HFF-Myc (cell line): ENCODE measurements at places on chromosomes 13 and 19.

- no peak for DNase-seq
Observed at GRCh38 chr19:39843919-39844793, 2.0 kb downstream of the FBL start.

GRCh38 chr19:49333811-49334288 is 1.4 kb upstream of the CD37 start:
- no peak for DNase-seq

DNA sequence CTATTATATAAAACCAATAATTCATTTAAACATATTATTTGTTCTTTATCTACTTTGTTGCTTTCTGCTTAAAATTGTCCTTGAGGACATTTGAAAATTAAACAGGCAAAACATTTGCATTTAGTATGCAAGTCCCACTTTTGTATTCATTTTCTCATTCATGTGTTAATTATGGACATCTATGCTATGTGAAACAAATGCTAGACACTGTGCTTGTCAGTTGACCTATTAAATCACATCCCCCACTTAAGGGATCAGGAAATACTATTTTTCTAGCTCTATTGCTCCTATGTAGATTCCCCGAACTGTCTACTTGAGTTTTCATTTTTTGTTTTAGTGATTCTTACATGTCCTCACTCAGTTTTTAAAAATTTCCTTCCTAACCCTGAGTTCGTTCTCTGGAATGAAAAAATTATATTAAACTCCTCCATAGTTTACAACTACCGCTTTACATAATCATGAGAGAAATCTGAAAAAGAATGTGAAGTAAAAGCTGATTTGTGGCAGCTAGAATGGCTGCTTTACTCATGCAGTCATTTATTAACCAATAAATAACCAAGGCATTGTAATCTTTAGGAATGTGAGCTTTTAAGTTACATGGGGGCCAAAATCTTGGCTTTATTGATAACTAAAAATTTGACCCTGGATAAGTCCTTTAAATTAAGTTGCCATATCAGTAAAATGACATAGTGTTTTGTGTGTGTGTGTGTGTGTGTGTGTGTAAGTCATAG is 188.5 kb downstream of the LIG4 start:
- DNase-seq = no peak

GRCh38 chr19:1453525-1454364 is 3.8 kb downstream of the APC2 start:
- no peak for DNase-seq

GRCh38 chr13:71578048-71578447 is 289.0 kb downstream of the DACH1 start:
- DNase-seq = no peak

DNA sequence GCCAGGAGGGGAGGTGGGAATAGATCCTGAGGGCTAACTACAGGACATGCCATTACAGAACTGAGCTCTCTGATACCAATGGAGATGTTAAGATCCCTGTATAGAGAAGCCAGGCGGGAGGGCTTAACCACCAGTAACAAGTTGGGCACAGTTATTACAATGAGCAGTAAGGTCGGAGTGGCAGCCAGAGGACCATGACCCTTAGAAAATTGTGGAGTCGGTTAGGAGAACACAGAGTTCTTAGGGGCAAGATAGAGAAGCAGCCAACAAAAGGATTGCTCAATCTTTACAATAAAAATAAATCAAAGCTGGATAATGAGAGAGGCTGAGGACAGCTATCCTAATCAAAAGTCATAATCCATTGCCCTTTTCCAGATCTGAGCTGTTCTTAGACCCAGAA is 10.4 kb downstream of the CPB2 start:
- no peak for DNase-seq

DNA sequence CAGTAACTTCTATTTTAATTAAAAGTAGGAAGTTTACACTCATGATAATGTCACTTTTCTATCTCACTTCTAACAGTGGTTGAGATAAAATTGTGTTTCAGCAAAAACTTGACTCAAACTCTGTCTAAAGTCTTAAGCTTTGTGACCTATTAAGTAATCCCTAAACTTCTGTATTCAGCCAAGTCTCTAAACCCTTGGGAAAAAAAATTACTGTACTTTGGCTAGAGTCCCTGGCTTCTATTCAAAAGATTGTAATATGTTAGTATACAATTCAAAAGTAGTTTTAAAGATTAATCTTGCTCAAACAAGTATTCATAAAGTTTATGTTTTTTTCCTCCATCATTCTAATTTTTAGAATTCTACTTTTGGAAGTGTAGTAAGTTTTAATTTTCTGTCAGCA is 1248.8 kb downstream of the UQCRFS1 start:
- DNase-seq = no peak

DNA sequence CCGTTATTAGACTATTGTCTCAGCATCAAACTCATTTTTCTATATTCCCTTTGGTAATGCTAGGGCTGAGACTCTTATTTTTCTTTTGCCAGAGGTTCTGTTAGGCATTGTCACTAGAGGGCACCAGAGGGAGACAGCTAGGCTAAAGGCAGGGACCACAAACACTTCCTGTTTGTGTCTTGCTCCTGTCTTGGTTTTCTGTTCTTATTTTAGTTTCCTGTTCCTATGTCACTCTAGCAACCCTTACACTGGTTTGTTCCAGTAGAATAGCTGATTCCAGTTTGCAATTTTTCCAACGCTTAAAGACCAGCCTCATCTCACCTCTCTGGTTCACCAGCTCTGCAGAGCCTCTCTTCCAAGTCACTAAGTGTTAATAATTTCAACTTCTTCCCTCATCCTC is 772.0 kb downstream of the DIAPH3 start:
- DNase-seq = peak; percentile 63
